Stimulated activated CD4-positive, alpha-beta T cell treated with anti-CD3 and anti-CD28 coated beads, TNF-alpha, amount 100 ng/mL, for 24 hours (primary cell): ENCODE measurements at places on chromosomes 6 and 20.

DNA sequence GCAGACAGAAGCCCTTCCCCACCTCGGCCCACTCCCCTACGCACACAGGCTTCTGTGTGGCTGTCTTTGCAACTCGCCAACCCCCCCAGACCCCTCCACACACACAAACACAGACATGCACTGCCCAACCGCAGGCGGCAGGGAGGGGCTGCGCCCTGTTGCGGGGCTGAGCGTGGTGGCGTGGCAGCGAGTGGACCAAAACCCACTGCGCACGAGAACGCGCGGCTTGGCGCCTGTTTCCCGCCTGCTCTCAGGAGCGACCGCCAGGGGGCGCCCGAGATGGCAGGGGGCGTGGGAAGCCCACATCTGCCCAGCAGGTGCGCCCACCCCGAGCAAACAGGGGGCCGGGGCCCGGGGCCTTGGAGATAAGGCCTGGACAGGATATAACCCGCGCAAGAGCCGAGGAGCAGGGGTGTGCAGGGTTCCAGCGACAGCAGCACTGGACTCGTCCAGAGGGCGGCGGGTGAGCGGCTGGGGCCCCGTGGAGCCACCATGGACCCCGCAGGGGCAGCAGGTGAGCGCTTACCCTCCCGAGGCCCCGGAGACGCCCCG is at the start of gene RBPJL:
Gene RBPJL (plus strand): TSS at position 410 of the 552 bp plus-strand sequence. CDS start 83 bp downstream, at position 493.
- peak; percentile 42 for DNase-seq

DNA sequence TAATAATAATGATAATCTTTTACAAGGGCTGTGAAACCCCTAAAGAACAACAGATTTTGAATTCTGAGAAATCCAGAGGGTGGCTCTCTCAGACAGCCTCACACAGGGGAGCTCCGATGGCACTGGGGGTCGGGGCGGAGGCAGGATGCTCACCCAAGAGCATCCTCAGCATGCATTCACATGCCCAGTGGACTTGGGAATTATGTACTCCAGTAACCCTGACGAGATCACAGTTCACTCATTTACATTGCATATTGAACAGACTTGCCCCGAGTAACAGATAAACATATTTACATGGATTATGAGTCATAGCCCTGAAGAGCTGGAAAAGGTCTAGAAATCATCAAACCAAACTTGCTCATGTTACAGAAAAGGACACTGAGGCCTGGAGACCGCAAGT is 482.7 kb upstream of the JARID2 start:
- no peak for DNase-seq

DNA sequence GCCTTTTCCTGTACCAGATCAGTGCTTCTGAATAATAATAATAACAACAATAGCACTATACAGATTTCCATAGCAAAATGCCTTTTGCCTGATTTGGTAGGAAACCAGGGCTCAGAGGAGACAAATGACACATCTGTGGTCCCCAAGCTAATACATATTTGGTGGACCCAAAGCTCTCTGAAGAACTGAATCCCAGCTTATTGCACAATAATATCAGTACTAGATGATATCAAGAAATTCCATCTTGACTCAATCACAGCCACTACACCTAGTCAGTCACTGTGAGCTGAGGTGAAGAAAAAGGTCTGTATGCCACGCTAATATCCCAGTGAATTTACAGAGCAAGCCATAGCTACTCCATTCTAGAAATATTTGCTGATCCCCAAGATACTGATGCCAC is 270.6 kb upstream of the RIN2 start:
- no peak for DNase-seq

GRCh38 chr6:133187657-133188453 is 53.3 kb upstream of the EYA4 start:
- no peak for DNase-seq
